ENCODE measurements at places on chromosomes 5 and 9.

DNA sequence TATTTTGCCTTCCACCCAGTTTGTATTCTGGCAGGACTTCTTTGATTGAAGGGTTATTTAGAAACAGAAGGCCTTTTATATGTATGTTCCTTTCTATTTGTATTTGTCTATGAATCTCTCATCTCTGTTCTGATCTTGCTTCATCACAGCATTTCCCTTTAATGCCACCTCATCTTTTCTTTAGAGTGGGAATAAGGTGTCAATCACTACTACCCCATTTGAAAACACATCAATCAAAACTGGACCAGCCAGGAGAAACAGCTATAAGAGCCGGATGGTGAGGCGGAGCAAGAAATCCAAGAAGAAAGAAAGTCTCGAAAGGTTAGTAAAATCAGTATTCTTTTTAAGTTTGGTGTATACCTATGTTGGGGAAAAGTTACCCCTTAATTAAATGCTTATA is 36.3 kb downstream of the CD180 start:
- no peak for DNase-seq

- DNase-seq, result no peak
These were observed 15.4 kb upstream of the RFX3 start for GRCh38 chr9:3541206-3541605.

- DNase-seq, result no peak
These were observed 11.4 kb upstream of the TEX48 start for GRCh38 chr9:114693248-114693855.

DNA sequence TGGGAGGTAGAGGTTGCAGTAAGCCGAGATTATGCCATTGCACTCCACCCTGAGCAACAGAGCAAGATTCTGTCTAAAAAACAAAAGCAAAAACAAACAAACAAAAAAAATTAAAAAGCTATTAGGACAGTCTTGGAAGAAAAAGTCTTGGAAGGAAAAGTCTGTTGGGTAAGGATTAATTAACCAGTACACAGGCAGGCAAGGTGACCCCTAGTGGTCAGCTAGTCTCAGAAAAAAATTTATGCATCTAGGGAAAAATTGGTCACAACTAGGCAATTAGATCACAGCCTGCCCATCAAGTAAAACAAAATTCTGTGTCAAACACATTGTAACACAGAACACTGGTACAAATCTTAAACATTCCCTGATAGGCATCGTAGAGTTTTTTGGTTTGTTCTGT is 6.7 kb upstream of the ANKRD18B start:
- DNase-seq, result no peak

All from GM12878 (cell line).